ENCODE measurements at places on chromosomes 3 and 15.
A peak's percentile ranks its signal among the peaks of the same experiment; 100 is the strongest.

GRCh38 chr3:84904212-84904611, 54.6 kb upstream of the CADM2 start:
- DNase-seq: no peak

DNA sequence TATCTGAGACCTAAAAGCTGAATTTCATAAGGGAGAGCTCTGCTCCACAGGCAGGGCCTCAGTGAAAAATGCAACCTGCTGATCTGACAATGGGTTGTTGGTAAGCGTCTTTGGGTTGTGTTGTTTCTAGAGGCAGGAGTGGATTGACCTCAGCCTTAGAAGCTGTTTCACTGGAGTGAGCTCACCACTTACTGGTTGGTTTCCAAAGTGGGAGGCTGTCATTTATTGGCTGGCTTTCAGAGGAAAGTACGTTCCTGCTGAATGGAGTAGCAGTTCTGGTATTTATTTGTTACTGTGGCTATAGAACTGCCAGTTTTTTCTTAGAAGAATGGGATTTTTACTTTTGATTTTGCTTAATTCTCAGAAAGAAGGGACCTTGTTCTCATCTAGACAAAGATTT, 29.3 kb upstream of the COL6A5 start:
- no peak for DNase-seq

- no peak for DNase-seq
Measured at GRCh38 chr3:52842424-52842823, 7.6 kb upstream of the MUSTN1 start.

DNA sequence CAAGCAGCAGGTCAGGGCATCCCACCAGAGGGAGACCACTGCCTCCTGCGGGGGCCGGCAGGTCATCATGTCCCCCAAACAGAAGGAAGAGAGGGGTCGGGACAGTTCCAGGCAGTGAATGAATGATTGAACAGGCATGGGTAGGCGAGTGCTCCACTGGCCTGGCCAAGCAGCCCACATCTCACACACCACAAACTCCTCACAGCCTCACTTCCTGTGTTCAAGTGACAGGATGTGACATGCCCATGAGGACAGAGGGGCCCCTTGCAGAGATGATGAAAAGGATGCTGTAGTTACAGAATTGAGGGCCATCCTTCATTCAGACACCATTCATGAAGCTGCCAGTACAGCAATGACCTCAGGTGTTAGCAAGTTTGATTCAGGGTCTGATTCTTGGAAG, 3.7 kb downstream of the IQSEC1 start:
- DNase-seq: peak; percentile 69

DNA sequence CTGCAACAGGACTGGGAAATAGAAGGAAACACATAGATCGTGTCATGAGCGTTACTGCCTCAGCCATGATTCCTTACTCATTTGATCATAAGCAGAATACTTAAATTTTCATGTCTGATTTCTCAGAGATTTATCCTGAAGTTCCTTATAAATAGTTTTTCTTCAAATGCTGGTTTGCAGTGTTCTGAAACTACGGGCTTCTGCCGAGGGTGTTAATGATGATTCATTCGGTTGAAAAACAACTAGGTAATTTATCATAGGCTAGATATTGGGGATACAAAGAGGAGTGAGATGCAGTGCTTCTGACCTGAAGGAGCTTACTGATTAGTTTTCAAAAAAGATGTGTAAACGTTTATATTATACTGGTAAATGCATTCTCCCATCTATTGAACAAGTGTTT, 428.9 kb downstream of the NLGN1 start:
- DNase-seq: no peak

- DNase-seq: no peak
Measured at GRCh38 chr3:177726807-177727206, 529.5 kb upstream of the TBL1XR1 start.

- no peak for DNase-seq
Measured at GRCh38 chr3:54888873-54889272, 39.0 kb downstream of the LRTM1 start.

- DNase-seq: no peak
Measured at GRCh38 chr3:851098-851790, 241.6 kb upstream of the CNTN6 start.

- DNase-seq: no peak
Measured at GRCh38 chr3:41565003-41565402, 365.7 kb downstream of the CTNNB1 start.

GRCh38 chr3:140753865-140754754, 76.2 kb downstream of the TRIM42 start:
- DNase-seq: no peak

- no peak for DNase-seq
Measured at GRCh38 chr15:76327191-76328105, 9.1 kb upstream of the ISL2 start.

GRCh38 chr3:171372694-171373093, 87.5 kb downstream of the TNIK start:
- no peak for DNase-seq

- DNase-seq: no peak
Measured at GRCh38 chr3:190709351-190709773, 153.1 kb downstream of the GMNC start.

- peak; percentile 56 for DNase-seq
Measured at GRCh38 chr15:43769584-43770228, 7.1 kb downstream of the ELL3 start.

Measured in stimulated activated CD4-positive, alpha-beta T cell treated with anti-CD3 and anti-CD28 coated beads, Interleukin-1b, Interleukin-23, amount 100 ng/mL, for 48 hours (primary cell).